ENCODE measurements at places on chromosomes 6 and 20. TPM values are rescaled to one million over a fixed set of nuclear protein-coding genes. Genes with fewer than 3 reads are reported as not detected.
A peak's percentile ranks its signal among the peaks of the same experiment; 100 is the strongest.

- DNase-seq, result no peak
Observed at GRCh38 chr6:40958738-40959137, 80.3 kb downstream of the UNC5CL start.

DNA sequence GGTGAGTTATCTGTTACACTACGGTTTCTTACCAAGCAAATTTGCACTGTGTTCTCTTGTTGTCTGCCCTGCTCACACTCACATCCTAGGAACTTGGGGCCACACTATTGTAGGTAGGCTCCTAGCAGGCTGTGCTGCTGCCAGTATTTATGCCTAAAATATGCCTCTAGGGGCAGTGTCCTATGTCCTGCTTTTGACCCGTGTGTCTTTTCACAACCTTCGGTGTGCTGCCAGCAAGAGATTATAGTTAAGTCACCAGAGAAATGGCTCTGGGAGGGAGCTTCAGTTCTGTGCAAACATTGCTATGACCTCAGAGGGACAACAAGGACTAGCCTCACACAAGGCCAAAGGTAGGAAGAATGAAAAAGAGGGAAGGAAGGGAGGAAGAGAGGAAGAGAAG, 8.9 kb upstream of the TAAR5 start:
- DNase-seq, result peak; percentile 14

- DNase-seq, result no peak
Observed at GRCh38 chr6:32839356-32839755, 817 bp upstream of the TAP2 start.

GRCh38 chr20:39108746-39109145, 146.6 kb downstream of the DHX35 start:
- no peak for DNase-seq

GRCh38 chr6:44022671-44023352, 104.4 kb downstream of the MRPL14 start:
- no peak for DNase-seq

GRCh38 chr6:135906972-135907465, 55.5 kb downstream of the PDE7B start:
- DNase-seq, result no peak

- DNase-seq, result no peak
Observed at GRCh38 chr20:25586877-25587276, 1.5 kb upstream of the NINL start.

- DNase-seq, result peak; percentile 75
Observed at GRCh38 chr20:48189181-48189580, 403.9 kb upstream of the SULF2 start.

- DNase-seq, result no peak
Observed at GRCh38 chr20:60055740-60056139, 97.5 kb downstream of the CDH26 start.

DNA sequence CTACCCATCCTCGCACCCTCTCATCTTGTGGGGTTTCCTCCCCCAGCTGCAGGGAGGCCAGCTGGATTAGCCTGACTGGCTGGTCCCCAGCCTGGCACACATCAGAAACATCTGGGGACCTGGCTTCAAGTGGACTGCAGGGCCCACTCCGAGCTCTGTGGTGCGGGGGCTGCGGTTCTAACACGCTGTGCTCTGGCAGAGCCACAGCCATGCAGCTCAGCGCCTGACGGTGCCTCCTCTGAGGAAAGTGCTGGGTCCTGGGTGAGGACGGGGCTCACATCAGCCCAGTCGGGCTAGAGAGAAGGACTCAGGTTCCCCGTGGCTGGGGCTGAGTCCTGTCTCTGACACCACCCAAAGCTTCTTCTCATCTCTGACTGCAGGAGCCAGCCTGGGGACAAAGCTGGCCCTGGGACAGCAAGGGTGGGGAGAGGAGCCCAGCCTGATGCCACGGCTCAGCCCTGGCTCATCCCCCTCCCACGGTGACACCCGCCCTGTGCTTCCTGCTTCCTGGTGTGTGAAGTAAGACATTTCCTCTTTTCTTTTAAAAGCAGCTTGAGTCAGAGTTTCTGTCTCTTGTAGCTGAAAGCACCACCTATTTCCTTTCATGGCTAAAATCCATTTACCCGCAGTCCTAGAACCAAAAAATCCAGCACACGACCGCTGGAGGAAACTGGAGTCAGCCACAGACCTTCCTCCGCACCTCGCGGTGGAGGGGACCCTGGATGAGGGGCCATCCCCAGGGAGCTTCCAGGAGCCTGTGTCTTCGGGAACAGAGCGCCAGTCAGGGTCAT, 127.4 kb upstream of the AFDN start:
- DNase-seq, result peak; percentile 59

DNA sequence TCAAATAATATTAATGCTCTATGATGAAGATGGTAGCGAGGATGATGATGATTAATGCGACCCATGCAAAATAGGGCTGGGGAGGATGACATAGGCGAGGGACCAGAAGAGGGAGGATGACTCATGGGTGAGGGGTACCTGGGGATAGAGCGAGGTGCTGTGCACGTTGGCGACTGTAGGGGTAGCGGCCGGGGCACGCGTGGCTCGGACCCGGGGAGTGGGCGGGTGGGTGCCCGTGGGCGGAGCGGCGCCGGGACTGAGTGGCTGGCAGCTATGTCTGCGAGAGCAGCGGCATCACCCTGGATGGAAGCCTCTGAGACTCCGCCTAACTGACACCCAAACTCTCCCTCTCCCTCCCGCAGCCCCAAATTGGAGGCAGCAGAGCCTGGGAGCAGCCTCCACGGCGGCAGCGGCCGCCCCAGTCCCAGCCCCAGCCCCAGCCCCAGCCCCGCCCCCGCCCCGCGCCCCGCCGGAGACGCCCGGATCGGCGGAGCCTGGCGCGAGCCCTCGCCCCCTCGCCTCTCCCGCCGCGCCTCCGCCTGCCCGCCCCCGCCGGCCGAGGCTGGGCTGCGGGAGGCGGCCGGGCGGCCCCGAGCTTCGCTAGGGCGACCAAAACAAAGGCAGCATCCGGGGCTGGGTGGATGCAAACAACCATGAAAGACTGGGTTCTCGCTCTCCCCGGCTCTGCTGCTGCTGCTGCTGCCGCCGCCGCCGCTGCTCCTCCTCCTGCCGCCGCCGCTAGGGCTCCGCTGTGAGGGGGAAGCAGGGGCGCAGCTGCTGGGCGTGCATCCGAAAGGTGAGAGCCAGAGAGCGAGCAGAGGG, at the start of gene RIMS1:
Gene RIMS1, plus strand, starts transcription at position 367 of the 822 bp plus-strand sequence. CDS start 474 bp downstream, outside the sequence.
- DNase-seq, result peak; percentile 83

The SERPINB6 gene
- 34.1 TPM for total RNA-seq

The HDGFL1 gene
- total RNA-seq, result not detected

The LY6G6D gene
- 2.8 TPM for total RNA-seq

The POPDC3 gene
- total RNA-seq, result 1.1 TPM
